Central memory CD8-positive, alpha-beta T cell (primary cell): ENCODE measurements at places on chromosomes 4 and X.

DNA sequence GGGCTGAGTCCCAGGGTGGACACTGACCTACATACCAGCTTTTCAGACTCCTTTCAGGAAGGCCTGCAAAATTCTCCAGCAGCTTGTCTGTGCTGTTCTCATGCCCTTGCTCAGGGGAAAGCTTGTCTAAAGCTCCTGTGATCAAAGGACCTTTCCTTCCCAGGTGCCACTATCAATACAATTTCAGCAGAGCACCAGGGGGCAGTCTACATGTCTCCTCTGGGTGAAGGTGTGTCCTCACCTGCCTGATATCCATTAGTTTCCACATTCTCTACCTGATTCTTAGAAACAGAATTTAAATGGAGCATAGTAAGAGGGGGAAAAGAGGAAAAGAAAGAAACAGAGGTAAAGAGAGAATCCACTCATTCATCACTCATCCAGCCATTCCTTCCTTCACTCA lies 114.2 kb downstream of the PPARGC1A start:
- no peak for DNase-seq

- no peak for DNase-seq
Measured at GRCh38 chrX:2398064-2398656, 102.6 kb downstream of the DHRSX start.

GRCh38 chrX:819684-820083 lies 189.1 kb downstream of the SHOX start:
- no peak for DNase-seq

DNA sequence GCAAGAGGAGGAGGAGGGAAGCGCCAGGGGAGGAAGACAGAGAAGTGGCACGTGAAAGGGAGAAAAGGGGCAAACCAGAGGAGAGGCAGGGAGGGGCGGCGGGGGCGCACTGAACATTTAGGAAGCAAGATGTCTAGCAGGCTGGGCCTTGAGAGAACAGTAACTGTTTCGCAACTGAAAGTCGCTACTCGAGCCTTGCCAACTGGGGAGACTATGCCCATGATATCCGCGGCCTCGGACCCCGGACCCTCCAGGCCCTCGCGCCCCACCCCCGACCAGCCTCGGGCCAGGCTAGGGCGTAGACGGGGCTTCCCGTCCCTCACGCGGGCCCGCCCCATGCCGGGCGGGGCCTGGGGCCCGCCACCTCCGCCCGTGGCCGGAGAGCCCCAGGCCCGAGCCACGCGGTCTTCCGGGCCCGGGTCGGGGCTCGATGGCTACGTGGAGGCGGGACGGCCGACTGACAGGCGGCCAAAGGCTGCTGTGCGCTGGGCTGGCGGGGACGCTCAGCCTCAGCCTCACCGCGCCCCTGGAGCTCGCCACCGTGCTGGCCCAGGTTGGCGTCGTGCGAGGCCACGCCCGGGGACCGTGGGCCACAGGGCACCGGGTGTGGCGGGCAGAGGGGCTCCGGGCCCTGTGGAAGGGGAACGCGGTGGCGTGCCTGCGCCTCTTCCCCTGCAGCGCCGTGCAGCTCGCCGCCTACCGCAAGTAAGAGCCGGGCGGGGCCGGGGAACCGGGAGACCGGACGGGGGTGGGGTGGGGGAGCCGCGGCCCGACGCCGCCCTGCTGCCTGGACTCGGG lies at the start of gene SLC25A43:
TSS of gene SLC25A43 (plus strand) at position 363 of the 798 bp plus-strand sequence. CDS start at position 431, 68 bp downstream.
- no peak for DNase-seq

DNA sequence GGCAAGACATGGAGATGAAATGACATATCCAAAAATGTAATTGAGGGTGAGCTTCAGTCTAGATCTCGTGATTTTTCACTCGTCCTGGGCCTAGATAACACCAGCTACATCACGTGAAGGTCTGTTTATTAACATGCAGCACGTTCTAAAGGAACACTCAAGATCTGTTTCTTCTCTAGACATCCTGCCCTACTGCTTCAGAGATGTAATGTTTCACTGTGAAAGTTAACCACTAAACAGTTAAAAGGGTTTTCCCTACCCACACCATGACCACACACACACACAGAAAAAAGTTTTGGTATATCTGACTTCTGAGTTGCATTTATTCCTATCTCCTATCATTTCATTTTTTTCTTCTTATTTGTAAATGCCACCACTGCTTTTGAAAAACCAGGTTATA lies 52.3 kb upstream of the SMIM31 start:
- DNase-seq: no peak

DNA sequence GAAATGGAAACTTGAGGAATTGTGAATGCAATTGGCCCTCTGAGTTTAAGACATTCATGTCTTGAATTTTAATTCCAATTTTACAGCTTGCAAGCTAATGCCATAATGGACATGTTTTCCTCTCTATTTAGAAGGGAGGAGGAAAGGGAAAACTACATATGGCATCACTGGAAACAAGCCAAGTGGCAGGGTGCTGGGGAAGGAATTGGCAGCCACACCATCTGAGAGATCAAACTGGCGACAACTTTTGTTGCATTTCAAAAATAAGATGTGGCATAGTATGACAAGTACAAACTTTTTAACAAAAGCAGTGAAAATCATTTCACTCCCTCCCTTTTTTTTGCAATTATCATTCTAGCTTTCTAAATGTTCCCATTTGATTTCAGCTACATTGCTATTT lies 615.6 kb downstream of the CENPC start:
- no peak for DNase-seq

DNA sequence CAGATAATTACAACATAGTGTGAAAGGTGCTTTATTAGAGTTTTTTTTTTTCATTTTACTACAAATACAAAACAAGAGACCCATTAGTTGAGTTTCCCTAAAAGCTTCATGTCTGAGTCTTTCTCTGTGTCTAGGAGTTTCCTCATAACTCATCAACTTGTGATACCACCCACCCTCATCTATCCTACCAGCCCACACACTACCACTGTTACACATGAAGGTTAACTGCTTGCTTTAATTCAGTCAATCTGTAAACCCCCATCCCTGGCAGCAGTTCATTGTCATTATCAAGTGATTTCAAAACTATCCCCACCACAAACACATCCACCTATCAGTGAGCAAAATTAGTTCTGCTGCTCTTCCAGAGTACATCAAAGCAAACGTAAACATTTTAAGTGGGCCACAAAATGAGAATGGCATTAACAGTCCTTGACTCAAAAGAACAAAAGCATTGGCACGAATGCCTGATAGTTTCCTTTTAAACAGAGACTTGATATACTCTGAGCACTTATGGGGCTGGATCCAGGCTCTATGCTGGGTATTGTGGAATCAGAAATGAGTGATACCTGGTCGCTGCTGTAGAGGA lies 331.6 kb upstream of the FAM241A start:
- DNase-seq: no peak

- DNase-seq: no peak
Measured at GRCh38 chr4:90317785-90318184, 190.6 kb downstream of the CCSER1 start.
